ENCODE measurements at places on chromosomes 6 and 20. TPM values are rescaled to one million over a fixed set of nuclear protein-coding genes. Genes with fewer than 3 reads are reported as not detected.

JPH2 gene
- total RNA-seq: 197 TPM

MCUR1 gene
- 33.9 TPM for total RNA-seq

SH3BGRL2 gene
- total RNA-seq: 7.9 TPM

MYLK2 gene
- 0.35 TPM for total RNA-seq

TREM1 gene
- 1.2 TPM for total RNA-seq

ACTL10 gene
- total RNA-seq: 0.19 TPM

SYCP2L gene
- 0.92 TPM for total RNA-seq

IL17A gene
- total RNA-seq: not detected

Measured in Right ventricle myocardium inferior (tissue), 1 donor.